ENCODE measurements at places on chromosomes 5 and 9. TPM values are rescaled to one million over a fixed set of nuclear protein-coding genes. Genes with fewer than 3 reads are reported as not detected.

DNA sequence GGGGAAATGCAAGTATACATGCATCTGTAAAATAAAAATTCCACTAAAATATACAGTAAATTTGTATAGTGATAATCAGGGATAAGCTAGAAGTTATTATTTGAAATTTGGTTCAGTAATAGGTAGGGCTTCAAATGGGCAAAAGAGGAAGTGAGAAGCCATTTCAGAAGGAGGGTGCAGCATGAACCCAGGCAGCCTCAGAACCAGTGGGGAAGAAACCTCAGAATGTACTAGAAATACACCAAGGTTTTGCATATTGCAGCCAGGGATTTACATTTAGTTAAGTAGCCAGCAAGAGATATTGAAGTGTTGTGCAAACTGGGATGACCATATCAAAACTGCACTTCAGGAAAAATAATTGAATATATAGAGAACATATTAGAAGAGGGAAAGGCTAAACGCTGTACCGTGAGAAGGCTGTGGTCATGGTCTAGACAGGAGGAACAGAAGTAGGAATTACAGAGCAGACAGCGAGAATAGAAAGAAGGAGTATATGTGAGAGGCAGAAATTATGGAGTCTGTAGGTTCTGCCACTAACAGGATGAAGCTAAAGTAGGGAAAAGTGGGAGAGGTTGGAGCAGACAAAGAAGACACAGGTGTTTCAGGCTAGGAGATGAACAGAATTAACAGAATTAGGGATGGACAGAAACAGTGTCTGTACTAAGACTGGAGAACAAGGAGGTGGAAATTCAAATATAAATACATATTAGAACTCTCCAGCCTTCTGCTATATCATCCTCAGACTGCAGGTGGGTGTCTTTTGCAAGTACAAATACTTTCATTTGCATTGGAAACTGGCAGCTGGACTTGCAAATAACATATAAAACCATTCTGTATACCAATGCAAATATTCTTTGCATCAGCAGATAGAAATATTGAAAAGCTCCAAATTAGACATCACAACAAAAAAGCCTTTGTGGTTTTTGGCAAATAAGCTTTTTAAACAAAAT lies 335.6 kb downstream of the ZNF608 start:
- no peak for ATAC-seq

DNA sequence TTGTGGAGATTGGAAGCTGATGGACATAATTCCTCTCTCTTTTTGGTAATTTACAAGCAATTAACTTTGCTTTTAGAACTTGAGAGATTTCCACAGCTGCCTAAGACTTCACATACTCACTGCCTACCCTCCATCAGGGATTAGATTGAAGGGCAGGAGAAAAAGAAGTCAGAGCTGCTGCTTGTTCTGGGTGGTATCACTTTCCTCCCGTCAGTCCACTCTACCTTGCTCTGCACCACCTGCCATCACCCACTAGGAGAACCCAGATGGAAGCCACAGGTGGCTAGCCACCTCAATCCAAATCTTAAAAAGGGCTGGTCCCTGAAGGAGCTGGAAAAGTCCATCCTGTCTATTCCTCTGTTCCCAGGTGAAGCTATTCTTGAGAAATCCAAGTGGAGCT lies 10.5 kb downstream of the IRF1 start:
- no peak for ATAC-seq

- ATAC-seq = peak; percentile 55
These were observed 144.9 kb upstream of the DMRT1 start for GRCh38 chr9:696332-697323.

Gene INSYN2B
- total RNA-seq = not detected

DNA sequence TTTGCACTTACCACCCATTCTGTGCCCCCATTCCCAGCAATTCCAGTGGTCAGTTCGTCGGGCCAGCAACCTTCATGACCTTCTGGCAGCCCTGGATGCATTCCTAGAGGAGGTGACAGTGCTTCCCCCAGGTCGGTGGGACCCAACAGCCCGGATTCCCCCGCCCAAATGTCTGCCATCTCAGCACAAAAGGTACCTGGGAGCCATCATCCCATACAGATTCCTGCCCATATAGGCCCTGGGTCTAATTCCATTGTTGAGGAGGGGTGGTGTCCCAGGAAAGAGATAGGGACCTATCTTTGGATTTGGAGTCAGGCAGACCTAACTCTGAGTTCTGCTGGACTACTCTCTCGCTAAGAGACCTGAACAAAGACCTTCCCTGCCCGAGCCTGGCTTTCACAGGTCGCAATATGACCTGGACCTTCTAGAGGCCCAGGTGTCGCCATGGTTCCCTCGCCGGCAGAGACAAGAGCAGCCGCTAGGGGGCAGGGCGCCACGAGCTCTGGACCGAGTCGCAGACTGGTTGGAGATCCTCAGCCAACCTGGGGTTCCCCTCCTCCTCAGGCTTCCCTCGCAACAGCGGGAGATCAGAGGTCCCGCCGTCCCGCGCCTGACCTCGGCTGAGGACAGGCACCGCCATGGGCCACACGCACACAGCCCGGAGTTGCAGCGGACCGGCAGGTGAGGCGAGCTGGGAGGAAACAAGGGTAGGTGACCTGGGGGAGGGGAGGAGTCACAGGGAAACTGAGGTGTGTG lies 3.1 kb downstream of the SLC4A9 start:
- peak; percentile 64 for ATAC-seq

DNA sequence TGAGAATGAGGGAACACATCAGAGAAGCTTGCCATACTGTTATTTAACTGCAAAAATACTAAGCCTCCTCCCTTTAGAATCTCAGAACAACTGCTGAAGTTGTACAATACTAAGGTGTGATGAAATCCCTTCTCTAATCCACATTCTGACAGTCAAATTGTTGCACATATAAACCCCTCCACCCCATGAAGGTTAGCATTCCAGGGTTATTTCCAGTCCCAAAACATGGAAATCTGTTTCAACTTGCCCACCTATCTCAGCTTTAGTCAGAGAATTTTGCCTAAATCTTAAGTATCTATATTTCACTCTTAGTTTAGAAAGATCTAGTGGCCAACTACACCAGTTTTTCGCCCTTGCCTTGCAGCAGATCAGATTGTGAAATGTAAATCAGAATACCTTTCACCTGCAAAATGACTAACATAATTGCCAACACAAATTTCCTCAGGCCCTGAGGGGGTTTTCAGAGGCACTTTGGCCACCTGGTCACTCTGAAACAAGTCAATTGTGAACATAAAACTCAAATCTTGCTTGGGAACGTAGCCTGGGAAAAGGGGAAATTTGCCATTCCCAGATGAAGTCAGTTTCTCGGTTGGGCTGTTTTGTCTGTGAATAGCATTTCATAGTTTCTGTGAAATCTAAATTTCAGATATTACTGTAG lies 93.9 kb downstream of the EFNA5 start:
- no peak for ATAC-seq

DNA sequence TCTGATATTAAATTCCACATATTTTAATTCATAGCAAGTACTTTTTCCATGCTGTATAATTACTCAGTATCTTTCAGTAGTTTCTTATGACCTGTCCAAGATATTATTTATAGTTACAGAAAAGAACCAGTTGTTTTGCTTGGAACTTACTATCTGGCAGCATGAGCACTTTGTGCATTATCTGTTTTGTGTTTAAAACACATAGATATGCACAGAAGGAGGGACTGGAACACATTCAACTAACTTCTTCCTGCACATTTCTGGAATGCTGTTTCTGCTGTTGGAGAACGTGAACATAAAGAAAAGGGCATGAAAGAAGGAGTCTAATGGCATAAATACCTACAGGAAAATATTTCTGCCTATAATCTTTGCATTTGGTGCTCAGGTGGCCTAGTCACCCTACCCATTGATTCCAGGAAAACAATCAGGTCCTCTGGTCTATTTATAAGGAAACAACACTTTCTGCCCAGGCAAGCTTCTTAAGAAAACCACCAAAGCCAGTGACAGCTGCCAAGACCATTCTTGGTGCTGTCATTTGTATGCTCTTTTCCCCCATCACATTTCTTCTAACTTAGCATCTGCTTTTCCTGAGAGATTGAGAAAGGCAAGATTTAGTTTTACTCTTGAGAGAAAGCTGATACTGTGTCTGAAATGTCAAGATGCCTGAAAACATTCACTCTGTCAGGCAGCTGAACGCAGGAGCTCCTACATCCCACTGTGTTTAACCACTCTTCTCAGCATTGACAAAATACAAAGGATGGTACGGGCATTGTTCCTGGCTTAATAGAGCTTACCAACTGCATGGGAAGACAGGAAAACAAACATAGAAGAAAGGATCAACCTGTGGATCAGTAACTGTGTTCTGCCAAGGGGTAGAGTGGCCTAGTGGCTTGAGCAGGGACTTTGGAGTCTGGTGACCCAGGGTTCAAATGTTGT lies 40.3 kb downstream of the RAB3C start:
- ATAC-seq = no peak

- no peak for ATAC-seq
These were observed 189.3 kb upstream of the TLE4 start for GRCh38 chr9:79382458-79382857.

Gene PDE8B
- total RNA-seq = 0.96 TPM

DNA sequence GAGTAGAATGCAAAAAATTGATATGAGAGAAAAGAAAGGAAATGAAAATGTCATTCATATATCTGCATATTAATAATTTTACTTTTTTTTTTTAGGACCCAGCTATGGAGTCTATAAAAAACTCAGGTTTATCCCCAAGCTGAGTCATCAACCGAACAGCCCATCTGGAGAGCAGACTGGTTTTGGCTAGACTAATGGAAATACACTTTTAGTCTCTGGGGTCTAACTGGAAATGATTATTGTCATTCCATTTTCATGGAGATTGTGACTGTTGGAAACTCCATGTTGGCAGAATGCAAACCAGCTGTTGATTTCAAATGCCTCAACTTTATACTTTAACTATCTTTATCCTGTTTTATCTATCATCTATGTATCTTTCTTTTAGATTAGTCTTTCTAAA lies 28.7 kb downstream of the ANXA1 start:
- ATAC-seq = no peak

DNA sequence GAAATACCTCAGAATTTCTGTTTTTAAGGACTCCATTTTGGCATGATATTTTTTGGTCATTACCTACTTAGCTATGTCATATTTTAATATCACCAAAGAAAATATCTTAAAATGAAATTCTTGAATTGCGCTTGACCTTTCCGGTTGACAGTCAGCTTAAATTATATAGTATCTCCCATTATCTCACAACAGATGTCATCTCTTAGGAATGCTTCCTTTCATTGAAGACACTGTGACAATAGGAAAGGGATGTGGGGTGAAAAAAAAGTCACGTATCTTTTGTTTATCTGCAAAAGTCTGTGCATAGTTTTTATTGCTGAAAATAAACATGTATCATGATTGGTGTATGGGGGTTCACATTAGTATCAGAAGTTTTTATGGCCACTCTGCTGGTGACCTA lies 105.8 kb downstream of the INVS start:
- no peak for ATAC-seq

Gene SMIM33
- not detected for total RNA-seq

Measured in gastroesophageal sphincter (tissue), 4 donors.